ENCODE measurements at places on chromosomes 1 and 21.
A peak's percentile ranks its signal among the peaks of the same experiment; 100 is the strongest.

- DNase-seq, result peak; percentile 65
Measured at GRCh38 chr1:167631936-167632614, 2.0 kb downstream of the RCSD1 start.

DNA sequence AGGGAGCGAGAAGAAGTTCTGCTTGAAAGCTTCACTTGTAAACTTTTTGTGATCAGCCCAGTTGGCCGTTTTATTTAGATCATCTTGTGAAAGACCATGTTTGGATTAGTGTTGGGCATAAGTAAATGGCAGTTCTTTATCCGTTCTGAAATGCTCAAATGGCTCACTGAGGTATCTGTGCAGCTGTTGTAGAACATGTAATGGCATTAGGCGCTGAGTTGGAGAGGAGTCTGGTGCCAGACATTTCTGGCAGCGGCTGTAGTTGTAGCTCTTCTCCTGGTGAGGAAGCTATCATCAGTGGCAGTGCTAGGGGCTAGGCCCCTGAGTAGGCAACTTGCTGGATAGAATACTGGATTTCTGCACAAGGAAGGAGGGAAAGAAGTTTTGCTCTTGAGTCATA is 321.6 kb downstream of the LMO4 start:
- DNase-seq, result no peak

DNA sequence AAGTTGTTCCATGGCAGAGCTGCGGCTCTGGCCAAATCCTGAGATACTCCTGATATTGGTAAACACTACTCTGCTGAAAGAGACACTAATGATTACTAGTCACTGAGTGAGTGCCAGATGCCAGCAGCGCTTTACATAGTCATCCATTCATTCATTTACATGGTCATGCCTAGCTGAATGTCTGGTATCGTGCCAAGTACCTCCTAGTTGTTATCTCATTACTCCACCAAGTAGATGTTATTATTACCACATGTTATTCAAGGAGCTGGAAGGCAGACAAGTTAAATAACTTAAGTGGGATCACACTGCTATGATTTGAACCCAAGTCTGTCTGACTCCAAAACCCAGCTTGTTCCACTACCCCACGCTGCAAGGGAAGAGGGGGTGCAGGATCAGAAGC is 4.7 kb downstream of the OLFML2B start:
- no peak for DNase-seq

GRCh38 chr1:219387211-219387610 is 213.5 kb downstream of the LYPLAL1 start:
- no peak for DNase-seq

- DNase-seq, result no peak
Measured at GRCh38 chr1:232704256-232704655, 74.3 kb upstream of the SIPA1L2 start.

DNA sequence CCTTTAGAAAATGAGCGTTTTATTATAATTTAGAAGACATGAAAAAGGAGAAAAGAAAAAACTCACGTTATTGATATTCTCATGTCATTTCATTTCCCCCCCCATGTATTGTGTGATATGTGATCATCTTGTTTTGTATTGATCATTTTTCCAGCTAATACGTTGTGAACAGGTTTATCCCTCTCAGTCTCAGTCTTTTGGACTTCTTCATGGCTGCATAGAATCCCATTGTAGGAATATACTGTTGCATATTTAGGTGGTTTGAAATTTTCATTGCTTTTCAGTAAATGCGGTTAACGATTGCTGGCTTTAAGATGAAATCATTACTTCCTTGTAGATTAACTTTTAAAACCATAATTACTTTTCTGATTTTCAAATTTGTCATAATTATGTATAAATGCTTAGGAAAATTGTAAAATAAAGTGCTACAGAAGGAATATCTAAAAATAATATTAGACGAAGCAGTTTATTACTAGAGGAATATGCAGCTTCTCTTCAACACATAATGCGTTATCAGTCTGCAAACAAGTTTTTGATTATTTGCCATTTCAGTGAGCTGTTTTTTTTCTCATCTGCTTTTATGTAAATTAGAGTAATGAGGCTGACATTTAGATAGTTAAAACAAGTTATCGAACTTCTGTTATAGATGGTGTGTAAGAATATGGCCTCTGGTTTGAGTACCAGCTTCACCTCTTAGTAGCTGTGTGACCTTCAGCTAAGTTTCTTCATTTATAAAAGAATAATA is 1.8 kb downstream of the SON start:
- no peak for DNase-seq

GRCh38 chr1:151157067-151157531 is 650 bp downstream of the TNFAIP8L2 start:
- peak; percentile 72 for DNase-seq

- no peak for DNase-seq
Measured at GRCh38 chr21:39094847-39095579, 88.2 kb downstream of the PSMG1 start.

GRCh38 chr21:42226626-42227025 is 7.7 kb downstream of the ABCG1 start:
- DNase-seq, result peak; percentile 3

- DNase-seq, result no peak
Measured at GRCh38 chr1:2986549-2987305, 34.5 kb upstream of the ACTRT2 start.

DNA sequence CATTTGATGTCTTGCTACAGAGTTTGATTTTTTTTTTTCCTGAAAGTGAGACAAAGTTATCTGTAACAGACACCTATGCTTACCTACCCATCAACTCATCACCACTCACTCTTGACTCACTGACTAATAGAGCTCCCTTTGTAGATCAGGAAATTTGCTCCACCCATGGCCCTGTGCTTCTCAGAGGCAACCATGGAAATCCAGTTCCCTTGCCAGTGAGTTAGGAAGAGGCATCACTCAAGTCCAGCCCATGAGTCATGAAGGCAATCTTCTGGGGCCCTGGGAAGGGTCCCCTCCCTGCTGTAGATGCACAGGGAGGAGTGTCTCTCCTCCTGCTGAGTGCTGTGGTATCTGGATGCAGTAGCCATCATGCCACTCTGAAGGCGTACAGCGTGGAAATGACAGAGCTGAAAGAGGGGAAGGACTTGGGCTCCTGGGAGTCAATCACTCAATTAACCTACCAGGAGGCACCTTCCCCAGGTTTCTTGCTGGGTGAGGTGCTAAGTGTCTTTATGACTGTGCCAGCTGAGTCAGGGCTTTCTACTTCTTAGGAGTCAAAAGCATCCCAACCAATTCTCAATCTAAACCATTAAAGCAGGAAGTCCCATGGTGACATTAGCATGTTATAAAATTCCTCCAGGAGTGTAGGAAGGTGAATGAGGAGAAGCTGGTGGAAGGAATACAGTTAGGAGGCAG is 56.1 kb downstream of the DNTTIP2 start:
- DNase-seq, result no peak

GRCh38 chr1:36705629-36706028 is 222.9 kb upstream of the CSF3R start:
- no peak for DNase-seq

- no peak for DNase-seq
Measured at GRCh38 chr21:39911286-39912199, 44.3 kb downstream of the PCP4 start.

- DNase-seq, result no peak
Measured at GRCh38 chr21:15309022-15309590, 244.3 kb upstream of the NRIP1 start.
